ENCODE measurements at places on chromosomes 11 and 22. TPM values are rescaled to one million over a fixed set of nuclear protein-coding genes. Genes with fewer than 3 reads are reported as not detected.

GRCh38 chr11:113131036-113131775, 170.0 kb downstream of the NCAM1 start:
- no peak for DNase-seq

DNA sequence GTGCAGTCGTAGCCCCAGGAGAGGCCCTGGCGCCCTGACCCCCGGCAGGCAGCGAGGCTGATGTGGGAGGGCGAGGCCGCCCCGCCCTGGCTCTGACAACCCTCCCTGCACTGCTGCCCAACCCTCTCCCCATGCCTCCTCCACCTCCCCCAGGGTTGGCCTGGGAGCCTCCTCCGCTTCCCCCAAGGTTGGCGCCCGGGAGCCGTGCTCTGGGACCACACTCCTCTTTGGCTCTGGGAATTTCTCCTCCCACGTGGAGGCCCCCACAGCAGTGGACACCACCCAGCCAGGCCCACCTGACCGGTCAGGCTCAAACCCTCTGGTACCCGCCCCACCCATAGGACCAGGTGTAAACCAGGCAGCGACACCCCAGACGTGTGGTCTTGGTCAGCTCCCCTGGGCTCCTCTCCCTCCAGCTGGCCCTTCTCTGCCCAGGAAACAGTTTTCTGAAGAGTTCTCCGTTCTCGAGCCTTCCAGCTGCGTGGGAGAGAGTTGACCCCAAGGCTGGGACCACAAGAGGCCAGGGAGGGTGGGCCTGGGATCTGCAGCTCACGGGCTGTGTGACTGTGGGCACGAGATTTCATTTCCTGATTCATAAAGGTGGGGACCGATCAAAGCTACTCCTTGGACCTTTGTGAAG, 39.5 kb upstream of the BRSK2 start:
- peak; percentile 53 for DNase-seq

DNA sequence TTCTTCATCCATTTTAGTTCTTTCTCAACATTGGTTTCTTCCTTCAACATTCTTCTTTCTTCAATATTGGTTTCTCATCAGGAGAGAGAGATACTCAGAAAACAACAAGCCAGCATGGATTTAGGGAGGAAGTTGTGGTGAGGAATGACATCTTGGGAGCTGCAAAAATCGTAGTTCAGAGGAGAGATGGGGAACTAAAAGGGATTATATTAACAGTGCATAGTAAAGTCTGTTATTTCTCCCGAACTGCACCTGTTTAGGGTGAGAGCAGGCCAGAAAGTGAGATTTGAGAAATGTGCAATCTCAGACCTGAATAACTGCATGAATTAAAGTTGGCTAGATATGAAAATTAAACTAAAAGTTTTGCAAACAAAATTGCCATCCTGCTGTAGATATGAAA, 94.5 kb downstream of the CASP12 start:
- DNase-seq: no peak

Gene KDELR3
- total RNA-seq: 4.5 TPM

DNA sequence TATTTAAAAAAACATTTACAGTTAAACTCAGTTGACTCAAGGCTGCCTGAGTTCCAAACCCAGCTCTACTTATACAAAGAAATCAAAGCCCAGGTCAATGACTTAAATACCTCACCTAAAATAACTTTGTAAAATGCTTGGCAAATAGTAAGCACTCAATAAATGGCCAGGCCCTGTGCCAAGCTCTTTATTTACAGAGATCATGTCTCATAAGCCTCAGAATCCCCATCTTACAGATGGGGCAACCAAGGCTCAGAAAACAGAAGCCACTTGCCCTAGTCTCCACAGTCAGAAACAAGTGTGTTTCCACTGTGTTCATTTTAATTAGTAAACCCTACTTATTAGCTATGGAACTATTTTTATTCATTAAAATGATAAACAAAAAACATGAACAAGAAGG, 30.5 kb upstream of the TTC28 start:
- DNase-seq: no peak

GRCh38 chr22:43988116-43988820, 33.0 kb downstream of the SAMM50 start:
- DNase-seq: no peak

DNA sequence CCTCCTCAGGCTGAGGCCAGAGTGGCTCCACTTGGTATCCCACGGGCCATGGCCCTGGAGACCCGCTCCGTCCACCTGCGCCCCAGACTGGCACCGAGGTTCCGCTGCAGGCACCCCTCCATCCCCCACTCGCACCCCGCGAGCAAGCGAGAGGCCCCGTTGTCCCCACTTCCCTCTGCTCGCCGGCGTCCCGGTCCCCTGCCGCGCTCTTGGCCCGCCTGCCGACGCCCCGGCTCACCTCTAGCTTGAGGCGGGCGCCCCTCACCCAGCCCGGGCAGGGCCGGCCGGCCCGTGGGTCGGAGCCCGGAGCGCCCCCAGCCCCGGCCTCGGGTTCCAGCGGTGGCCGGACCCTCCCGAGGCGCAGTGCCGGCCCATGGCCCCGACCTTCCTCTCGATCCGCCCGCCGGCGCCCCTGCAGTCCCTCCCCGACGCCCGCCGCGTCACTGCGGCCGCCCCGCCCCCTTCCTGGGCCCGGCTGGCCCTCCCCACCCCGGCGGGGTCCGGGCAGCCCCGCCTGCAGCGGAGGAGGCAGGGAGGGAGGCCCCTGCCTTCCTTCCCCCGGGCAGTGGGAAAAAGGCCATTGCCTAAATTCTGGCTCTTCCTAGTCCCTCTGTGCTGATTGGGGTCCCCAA, at the start of gene PITPNM1:
PITPNM1 (minus strand) TSS at position 414 of the 632 bp plus-strand sequence. CDS start 1,183 bp downstream, outside the sequence.
- DNase-seq: peak; percentile 97

DNA sequence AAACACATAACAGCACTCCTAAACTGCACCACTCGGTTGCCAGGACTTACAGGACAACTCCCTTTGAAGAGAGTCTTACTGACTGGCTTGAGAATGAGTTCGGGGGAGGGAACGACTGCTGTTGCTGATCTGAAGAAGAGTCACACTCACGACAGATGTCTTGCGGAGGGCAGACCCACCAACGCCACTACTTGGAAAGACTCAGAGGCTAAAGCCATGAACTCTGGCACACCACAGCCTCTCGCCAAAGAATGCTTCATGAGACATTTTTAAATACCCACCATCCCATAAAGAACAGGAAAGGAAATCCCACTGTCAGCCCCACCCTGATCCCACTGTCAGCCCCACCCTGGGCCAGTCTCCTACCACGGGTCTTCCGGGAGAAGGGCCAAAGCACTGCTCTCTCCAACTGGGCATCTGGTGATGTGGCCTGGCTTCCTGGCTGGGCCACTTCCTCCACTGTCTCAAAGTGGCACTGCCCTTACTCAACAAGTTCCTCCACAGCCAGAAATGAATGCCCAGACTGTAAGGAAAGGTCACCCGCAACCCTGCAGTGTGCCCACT, 73.6 kb downstream of the MICAL3 start:
- no peak for DNase-seq

Gene SYT7
- total RNA-seq: 4.8 TPM

DNA sequence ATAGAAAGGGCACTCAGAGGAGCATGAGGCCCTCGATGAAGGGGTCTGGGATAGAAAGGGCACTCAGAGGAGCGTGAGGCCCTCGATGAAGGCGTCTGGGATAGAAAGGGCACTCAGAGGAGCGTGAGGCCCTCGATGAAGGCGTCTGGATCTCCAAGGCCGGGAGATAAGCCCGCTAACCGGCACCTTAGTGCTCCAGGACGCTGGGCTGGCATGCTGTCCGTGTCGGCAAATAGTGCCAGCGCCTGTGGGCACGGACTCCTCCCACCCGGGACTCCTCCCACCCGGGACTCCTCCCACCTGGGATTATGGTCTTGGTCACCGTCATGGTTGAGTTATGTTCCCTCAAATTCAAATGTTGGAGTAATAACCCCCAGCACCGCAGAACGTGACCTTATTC, 725.3 kb downstream of the BRD1 start:
- no peak for DNase-seq

DNA sequence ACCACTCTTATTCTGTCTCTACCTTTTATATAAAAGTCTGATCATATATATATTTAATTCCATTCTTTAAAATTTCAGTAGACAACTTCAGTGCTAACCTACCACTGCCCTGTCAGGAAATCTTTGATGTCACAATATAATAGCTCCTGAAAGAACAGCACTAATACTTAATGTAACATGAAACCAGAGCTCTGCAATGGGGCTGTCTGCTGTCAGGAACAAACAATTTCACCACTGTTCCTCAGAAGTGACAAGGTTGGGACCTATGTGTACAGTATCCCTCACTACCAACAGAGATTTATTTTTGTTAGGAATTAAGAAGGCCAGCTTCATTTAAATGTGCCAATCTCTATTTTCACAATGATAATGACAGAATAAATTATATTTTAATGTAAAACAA, 165.5 kb upstream of the C11orf58 start:
- DNase-seq: no peak

GRCh38 chr22:35657571-35658312, 9.5 kb downstream of the APOL6 start:
- DNase-seq: no peak

GRCh38 chr11:2164861-2165555, 4.0 kb upstream of the INS start:
- no peak for DNase-seq

Gene SEPTIN3
- total RNA-seq: 11.0 TPM

DNA sequence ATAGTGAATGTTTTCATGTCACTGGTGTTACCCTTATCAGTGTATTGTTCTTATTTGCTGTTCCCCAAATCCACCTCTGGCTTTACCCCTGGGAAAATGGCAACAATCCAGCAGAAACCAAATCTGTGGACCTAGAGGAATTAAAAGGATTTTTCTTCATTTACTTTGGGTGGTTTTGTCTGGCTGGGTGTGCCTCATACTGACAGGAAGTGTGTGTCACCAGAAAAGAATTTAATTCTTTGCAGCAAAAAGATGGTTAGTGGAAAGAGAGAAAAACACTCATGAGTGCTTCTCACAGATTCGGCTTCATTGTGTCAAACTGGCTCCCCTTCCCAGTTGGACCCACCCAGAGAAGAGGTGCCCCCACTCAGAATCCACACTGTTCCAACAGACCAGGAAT, 38.9 kb downstream of the FZD4 start:
- DNase-seq: no peak

GRCh38 chr22:46292732-46293131, 3.9 kb upstream of the GTSE1 start:
- peak; percentile 36 for DNase-seq

- no peak for DNase-seq
These were observed 86.0 kb downstream of the DGCR2 start for GRCh38 chr22:19036229-19036522.

DNA sequence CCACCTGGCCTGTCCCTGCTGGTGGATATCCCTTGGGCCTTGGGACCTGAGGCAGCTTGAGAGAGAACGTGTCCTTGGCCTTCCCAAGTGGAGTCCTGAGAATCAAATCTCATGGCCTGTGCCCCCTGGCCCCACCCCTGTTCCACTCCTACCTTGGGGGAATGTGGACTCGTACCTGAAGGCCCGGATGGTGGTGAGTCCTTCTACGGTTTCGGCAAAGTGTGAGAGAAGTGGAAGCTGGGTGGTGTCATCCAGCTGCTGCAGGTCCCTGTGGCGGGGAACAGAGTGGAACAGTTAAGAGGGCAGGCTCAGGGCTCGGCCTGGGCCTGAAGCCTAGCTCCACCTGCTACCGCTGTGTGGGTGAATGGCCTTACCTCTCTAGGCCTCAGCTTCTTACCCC, 14.0 kb upstream of the KCNJ11 start:
- no peak for DNase-seq

DNA sequence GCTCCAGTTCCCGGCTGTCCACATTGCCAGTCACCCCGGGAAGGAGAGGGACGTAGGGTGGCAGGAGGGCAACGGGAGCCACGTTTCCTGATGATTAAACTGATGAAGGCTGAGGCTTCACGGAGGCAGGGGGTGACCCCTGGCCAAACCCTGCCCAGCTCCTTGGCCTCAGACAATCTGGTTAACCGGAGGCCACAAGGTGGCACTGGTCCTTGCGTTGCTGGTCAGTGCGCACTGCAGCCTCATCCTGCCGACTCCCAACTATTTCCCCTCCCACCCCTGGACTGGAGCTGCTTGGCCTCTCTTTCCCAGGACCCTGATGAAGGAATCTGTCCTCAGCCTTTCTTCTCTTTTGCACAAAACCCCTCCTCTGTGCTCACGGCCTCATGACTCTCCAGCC, 75.3 kb downstream of the PDE2A start:
- peak; percentile 91 for DNase-seq

Gene EMID1
- 5.6 TPM for total RNA-seq

GRCh38 chr22:39244496-39245129, at the start of gene PDGFB:
Gene PDGFB (minus strand): TSS chr22:39244982. CDS start chr22:39243963, 1,019 bp downstream.
- DNase-seq: peak; percentile 82

DNA sequence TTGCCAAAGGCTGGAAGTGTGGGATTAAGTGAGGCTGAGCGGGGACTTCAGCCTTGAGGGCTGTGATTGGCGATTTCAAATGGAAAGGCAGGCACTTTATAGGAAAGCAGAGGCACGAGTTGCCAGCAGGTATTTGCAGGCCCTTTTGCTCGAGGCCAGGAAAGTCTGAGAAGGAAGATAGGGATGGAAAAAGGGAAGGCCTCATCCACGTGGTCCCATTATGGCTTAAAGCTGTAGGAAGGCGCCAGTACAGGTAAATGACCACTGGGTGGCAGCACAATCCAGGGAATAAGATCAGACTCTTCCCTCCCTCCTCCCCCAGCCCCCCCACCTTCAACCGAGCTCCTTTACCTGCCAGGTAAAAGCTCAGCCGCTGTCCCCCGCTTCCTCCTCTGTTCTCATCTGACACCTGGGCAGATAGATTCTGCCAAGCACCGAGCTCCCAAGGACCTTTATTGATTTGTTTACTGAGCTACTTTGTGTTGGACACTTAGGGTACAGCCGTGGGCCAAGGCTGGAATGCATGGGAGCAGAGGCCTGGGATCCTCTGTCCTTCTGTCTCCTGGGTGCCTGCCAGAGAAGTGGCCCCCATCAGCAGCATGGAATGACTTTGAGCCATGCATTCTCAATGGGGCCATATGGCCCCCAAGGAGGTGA, 7.5 kb downstream of the P2RX3 start:
- peak; percentile 93 for DNase-seq

DNA sequence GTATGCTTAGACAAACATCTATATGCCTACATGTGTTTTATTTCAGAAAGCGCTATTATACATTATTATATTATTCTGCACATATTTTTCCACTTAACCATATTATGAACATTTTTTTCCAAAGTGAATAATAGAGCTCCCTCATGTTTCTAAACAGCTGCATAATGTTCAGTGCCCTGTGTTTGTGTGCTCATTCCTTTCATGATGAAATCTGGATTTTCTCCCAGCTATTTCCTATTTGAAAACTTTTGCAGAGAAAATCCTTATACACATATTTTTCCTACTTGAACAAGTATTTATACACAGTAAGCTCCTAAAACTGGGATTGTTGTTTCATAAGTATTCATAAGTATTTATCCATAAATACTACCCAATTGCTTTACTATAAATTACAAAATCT, 18.1 kb upstream of the RFPL2 start:
- DNase-seq: no peak

Measured in H7 (cell line).